RPMI7951 (cell line): ENCODE measurements at places on chromosomes 7 and 10. TPM values are rescaled to one million over a fixed set of nuclear protein-coding genes. Genes with fewer than 3 reads are reported as not detected.

The SGMS1 gene
- 25.9 and 31.8 TPM in 2 replicates for total RNA-seq

The LIPA gene
- total RNA-seq, result 57.1 and 74.7 TPM in 2 replicates

The GJC3 gene
- 0.12 TPM in 1 of 2 replicates, not detected in the other for total RNA-seq

The NPFFR1 gene
- total RNA-seq, result not detected in 2 replicates

The FGL2 gene
- 0.20 TPM in 1 of 2 replicates, not detected in the other for total RNA-seq

The BHLHA15 gene
- 0.36 TPM in 1 of 2 replicates, not detected in the other for total RNA-seq

The ZNF117 gene
- total RNA-seq, result 2.4 and 3.7 TPM in 2 replicates

The EN2 gene
- total RNA-seq, result not detected in 2 replicates

The COL28A1 gene
- total RNA-seq, result under 0.01 TPM in 1 of 2 replicates, not detected in the other

The ATXN7L1 gene
- total RNA-seq, result 4.0 and 5.2 TPM in 2 replicates

The TNPO3 gene
- 53.4 and 59.0 TPM in 2 replicates for total RNA-seq

The LRGUK gene
- under 0.01 and 0.24 TPM in 2 replicates for total RNA-seq

The SORBS1 gene
- 1.4 and 2.1 TPM in 2 replicates for total RNA-seq

The EXOC6 gene
- total RNA-seq, result 3.1 and 5.2 TPM in 2 replicates

The FGF8 gene
- not detected in 2 replicates for total RNA-seq

The ATG9B gene
- 0.24 TPM in 1 of 2 replicates, not detected in the other for total RNA-seq
